Lung (tissue), 17 donors: ENCODE measurements at places on chromosomes 5 and 9. TPM values are rescaled to one million over a fixed set of nuclear protein-coding genes. Genes with fewer than 3 reads are reported as not detected.

GRCh38 chr9:87640385-87640795 lies 85.5 kb upstream of the CTSL start:
- no peaks in the 10 kb centered on the region for H3K27me3 ChIP-seq
- H3K4me1 ChIP-seq, result peaks cover 57% of the 10 kb centered on the region
- H3K36me3 ChIP-seq, result peaks cover 31% of the 10 kb centered on the region
- DNase-seq, result peak; percentile 85

GRCh38 chr9:83284746-83285145 lies 221.8 kb upstream of the RASEF start:
- H3K27ac ChIP-seq, result no peak overlapping the region
- H3K4me3 ChIP-seq, result no peak overlapping the region
- H3K4me1 ChIP-seq, result peaks cover 3% of the 10 kb centered on the region
- H3K36me3 ChIP-seq, result no peaks in the 10 kb centered on the region
- DNase-seq, result no peak

DNA sequence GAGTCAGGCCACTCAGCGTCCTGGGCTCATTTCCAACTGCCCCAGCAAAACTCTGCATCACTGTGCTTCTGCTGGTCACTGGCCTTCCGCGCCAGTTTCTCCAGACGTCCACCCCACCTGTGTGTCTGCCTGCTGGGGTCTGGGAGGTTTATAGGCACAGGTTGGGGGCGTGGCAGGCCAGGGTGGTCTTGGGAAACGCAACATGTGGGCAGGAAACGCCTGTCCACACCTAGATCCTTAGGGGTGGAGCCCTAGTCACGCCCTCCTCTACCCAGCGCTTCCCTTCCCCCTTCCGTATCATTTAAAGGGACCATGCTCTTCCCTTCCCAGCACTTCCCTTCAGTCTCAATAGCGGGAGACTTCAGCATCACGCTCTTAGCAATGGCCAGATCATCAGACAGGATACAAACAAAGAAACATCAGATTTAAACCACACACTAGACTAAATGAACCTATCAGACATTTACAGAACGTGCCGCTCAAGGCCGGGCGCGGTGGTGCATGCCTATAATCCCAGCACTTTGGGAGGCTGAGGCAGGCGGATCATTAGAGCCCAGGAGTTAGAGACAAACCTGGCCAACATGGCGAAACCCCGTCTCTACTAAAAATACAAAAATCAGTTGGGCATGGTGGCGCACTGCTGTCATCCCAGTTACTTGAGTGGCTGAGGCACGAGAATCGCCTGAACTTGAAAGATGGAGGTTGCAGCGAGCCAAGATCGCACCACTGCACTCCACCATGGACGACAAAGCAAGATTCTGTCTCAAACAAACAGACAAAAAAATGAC lies 11.8 kb upstream of the BTNL9 start:
- no peaks in the 10 kb centered on the region for H3K4me1 ChIP-seq
- DNase-seq, result no peak

GRCh38 chr5:169422087-169422486 lies 121.1 kb upstream of the SLIT3 start:
- DNase-seq, result no peak
- H3K4me3 ChIP-seq, result no peak overlapping the region
- no peak overlapping the region for H3K27ac ChIP-seq
- H3K36me3 ChIP-seq, result no peaks in the 10 kb centered on the region
- no peaks in the 10 kb centered on the region for H3K27me3 ChIP-seq

DNA sequence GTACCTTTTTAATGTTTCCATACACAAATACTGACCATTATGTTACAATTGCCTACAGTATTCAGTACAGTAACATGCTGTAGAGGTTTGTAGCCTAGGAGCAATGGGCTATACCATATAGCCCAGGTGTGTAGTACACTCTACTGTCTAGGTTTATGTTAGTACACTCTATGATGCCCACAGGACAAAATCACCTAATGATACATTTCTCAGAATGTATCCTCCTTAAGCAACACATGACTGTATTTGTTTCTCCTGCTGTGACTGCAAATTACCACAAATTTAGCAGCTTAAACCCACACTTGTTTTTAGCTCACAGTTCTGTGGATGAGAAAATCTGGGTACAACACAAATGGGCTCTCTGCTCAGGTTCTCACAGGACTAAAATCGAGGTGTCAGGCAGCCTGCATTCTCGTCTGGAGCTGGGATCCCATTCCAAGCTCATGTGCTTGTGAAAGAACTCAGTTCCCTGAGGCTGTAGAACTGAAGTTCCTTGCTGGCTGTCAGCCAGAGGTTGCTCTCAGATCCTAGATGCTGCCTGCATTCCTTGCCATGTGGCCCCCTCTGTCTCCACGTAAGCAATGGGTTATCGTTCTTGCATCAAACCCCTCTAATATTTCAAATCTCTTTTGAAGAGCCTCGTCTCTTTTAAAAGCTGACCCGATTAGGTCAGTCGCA lies 38.6 kb upstream of the PIK3R1 start:
- DNase-seq, result no peak
- no peak overlapping the region for H3K4me3 ChIP-seq
- no peak overlapping the region for H3K27ac ChIP-seq
- H3K4me1 ChIP-seq, result no peaks in the 10 kb centered on the region
- no peaks in the 10 kb centered on the region for H3K27me3 ChIP-seq

DNA sequence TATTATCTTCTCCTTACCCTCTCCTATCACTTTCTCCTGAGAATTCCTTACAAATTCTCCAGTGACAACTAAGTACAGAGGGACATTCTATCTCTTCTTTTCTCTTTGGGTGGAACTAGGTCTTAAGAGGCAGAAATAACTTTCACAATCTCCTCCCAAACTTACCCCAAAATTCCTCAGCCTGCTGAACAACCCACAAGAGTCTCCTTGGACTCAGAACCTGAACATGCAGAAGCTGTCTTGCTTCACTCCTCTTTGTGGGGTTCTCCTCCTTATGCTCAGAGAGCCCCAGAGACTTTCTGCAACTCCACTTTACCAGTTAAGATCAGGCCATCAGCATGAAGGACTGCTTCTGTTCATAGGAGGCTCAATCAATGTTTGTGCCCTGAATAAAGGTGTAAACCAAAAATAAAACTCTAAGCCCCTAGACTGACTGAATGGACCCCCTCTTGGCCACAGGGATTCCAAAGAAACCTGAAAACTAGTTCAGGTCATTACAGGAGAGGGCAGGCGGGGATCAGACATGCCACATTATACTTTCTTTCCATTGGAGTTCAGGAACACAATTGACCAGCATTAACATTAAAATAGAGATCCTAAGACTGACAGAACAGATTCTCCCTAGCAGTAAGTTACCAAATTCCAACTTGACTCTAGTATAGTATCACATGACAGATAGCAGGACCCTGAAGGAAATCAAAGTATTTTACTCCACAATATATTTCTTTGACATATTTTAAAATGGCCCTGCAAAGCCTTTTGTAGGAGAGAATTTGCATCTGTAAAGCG lies 179.7 kb upstream of the FBXL17 start:
- peaks cover 3% of the 10 kb centered on the region for H3K4me1 ChIP-seq
- no peak overlapping the region for H3K27ac ChIP-seq
- no peak overlapping the region for H3K4me3 ChIP-seq

DNA sequence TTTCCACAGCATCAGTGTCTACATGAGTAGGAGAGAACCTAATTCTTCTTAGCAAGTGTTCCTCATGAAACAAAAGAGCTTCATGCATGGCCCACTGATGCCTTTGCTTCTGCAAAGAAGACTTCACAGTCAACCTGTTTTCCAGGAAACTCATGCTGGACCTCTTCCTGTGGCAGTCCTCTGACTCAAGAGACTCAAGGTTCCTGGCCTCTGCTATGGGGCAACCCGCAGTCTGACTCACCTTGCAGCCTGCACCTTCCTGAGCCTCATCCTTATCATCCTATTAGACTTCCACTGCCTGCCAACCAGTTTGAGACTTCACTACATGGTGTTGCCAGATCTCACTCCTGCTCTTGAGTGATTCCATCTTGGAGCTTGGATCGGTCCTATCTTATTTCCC lies 17.6 kb upstream of the AGGF1 start:
- H3K4me3 ChIP-seq, result no peak overlapping the region
- H3K27me3 ChIP-seq, result peaks cover 5% of the 10 kb centered on the region
- no peak for DNase-seq
- no peaks in the 10 kb centered on the region for H3K36me3 ChIP-seq
- no peaks in the 10 kb centered on the region for H3K4me1 ChIP-seq

- no peak overlapping the region for H3K4me3 ChIP-seq
- DNase-seq, result no peak
- H3K4me1 ChIP-seq, result no peaks in the 10 kb centered on the region
- H3K27ac ChIP-seq, result no peak overlapping the region
Observed at GRCh38 chr5:154455585-154455984, 9.8 kb downstream of the SAP30L start.

DNA sequence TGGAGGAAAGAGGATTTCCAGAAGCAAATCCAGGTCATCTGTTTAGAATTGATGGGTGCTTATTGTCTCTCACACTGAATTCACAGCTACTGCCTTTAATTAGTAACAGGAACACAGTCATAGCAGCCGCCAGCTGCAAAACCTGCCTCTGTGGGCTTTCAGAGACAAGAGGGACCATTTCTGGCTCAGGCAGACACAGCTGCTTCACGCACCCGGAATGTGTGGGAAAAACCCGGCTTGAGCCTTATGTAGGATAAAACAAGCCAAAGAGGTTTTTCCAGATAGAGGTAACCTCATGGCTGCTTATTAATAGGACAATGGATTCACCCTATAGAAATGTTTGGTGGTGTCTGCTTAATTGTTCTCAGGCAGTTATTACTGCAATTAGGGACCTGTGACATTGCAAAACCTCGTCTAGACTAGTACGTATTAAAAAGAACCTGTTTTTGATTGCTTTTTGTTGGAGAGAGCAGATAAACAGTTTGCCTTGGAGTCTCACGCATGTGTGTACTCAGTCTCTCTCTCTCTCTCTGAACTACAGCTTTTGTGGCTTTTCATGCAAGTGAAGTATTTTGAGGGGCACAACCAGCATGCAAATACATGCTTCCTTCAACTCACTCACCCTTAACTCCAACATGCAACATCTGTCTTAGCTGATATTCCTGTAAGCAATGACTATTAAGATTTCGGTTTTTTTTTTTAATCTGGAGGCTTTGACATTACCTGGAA lies 302.7 kb downstream of the PLK2 start:
- H3K36me3 ChIP-seq, result no peaks in the 10 kb centered on the region
- no peak for DNase-seq
- H3K27me3 ChIP-seq, result no peaks in the 10 kb centered on the region
- H3K4me1 ChIP-seq, result no peaks in the 10 kb centered on the region
- no peak overlapping the region for H3K4me3 ChIP-seq

GRCh38 chr5:142626099-142626498 lies 59.8 kb downstream of the FGF1 start:
- H3K36me3 ChIP-seq, result no peaks in the 10 kb centered on the region
- no peak for DNase-seq
- no peak overlapping the region for H3K4me3 ChIP-seq
- peaks cover 16% of the 10 kb centered on the region for H3K4me1 ChIP-seq
- H3K27ac ChIP-seq, result no peak overlapping the region
- H3K27me3 ChIP-seq, result no peaks in the 10 kb centered on the region

DNA sequence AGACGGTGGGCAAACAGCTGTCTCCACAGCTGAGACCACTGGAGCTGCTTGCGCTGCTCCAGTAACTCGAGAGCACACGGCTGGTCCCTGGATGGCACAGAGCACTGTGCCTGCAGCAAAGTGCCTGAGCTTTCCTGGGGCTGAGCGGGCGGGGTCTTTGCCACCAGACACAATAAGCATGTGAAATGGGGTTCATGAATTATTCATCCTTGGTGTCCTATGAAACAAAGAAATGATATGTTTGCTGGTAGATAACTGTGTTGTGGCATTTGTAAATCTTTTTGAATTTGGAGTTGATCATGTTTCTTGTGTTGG lies 151.7 kb upstream of the MPDZ start:
- H3K27ac ChIP-seq, result no peak overlapping the region
- DNase-seq, result no peak
- H3K27me3 ChIP-seq, result no peaks in the 10 kb centered on the region
- H3K4me1 ChIP-seq, result no peaks in the 10 kb centered on the region
- no peaks in the 10 kb centered on the region for H3K36me3 ChIP-seq

DNA sequence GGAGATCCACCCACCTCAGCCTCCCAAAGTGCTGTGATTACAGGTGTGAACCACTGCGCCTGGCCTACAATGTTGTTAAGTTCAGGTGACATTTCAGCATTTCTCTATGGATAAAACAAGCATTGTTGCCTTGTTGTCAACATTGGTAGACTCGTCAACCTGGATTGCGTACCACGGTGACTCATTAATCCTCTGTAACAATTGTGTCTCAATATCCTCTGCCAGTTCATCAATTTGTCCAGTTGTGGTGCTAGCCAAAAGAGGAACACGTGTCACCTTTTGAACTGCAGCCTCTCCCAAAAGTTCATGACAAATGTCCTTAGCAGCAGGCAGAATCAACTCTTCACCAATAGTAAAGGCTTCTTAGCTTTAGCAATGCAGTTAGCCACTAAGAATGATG lies 46.3 kb upstream of the LARP1 start:
- H3K36me3 ChIP-seq, result no peaks in the 10 kb centered on the region
- H3K4me3 ChIP-seq, result no peak overlapping the region
- H3K27ac ChIP-seq, result no peak overlapping the region

DNA sequence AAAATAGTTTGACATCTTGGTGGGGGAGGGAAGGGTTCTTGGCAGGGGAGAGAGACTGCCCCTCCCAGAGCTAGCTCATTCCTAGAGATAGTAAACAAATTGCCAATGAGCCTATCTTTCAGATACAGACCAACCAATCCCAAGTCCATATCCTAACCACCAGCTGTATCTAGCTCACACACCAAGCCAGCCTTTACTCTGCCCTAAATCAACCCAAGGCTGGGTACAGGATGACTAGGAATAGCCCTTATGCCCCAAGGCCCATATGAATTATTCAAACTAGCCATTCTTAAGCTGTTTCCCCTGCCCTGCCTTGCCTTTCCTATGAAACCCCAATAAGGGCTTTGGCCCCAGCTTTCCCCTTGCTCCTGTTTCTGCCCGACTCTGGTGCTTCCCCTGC lies 281.3 kb upstream of the PANK3 start:
- no peak overlapping the region for H3K4me3 ChIP-seq
- no peaks in the 10 kb centered on the region for H3K36me3 ChIP-seq
- no peak for DNase-seq
- H3K27me3 ChIP-seq, result no peaks in the 10 kb centered on the region
- no peaks in the 10 kb centered on the region for H3K4me1 ChIP-seq

DNA sequence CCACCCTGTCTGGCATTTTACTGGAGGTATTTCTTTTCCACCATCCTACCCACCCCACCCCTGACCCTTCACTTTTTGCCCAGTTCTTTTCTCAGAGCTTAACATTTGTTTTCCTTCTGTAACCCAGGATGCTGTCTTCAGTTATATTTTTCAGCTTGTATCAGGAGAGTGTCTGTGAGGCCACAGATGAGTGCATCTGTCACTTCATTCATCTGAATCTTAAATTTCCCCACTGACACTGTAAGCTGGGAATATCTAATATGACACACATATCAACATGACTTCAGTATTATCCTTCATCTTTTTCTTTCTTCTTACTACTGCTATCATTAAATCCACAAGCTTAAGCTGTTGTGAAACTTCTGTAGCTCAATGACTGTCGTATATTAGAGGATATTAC lies 4.9 kb downstream of the MARCHF3 start:
- H3K4me3 ChIP-seq, result no peak overlapping the region
- H3K36me3 ChIP-seq, result no peaks in the 10 kb centered on the region
- DNase-seq, result no peak
- H3K4me1 ChIP-seq, result no peaks in the 10 kb centered on the region

Gene IL3
- total RNA-seq, result not detected

Gene PCA3
- not detected for total RNA-seq

Gene SAXO1
- total RNA-seq, result 0.40 TPM

Gene SMC2
- total RNA-seq, result 18.0 TPM

Gene CDC25C
- total RNA-seq, result 0.25 TPM
